ENCODE measurements at places on chromosomes 11 and 22.

- no peak for DNase-seq
These were observed 443.9 kb downstream of the INSC start for GRCh38 chr11:15558513-15559181.

GRCh38 chr22:26481694-26482093 lies 1.9 kb downstream of the HPS4 start:
- no peak for DNase-seq

DNA sequence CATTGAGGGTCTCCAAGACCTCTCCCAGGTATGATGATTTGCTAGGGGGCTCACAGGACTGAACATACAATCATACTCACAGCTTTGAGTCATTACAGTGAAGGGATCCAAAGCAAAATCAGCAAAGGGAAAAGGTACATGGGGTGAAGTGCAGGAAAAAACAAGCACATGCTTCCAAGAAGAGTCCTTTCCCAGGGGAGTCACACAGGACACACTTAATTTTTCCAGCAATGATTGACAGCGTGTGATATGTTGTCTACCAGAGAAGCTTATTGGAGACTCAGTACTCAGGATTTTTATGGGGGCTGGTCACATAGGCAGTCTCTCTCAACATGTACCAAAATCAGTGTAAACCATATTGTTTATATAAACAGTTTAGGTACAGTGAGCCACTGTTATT lies 25.3 kb downstream of the CUL5 start:
- DNase-seq, result no peak

- DNase-seq, result no peak
These were observed 235.8 kb upstream of the CCDC90B start for GRCh38 chr11:83521647-83522596.

DNA sequence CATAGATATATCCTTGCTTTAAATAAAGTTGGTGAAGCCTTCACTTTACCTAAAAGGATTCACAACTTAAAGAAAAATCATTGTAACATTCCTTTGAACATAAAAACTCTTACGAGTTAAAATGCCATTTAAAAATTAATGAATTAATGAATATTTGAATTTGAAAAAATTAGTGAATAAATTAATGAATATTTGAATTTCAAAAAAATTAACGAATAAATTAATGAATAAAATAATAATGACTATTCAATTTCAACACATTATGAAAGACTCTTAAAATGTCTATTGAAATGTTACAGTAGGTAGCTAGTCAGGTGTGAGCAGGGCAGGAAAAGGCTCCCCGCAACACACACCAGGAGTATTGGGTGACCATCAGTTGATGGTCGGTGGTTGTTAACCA lies 22.9 kb downstream of the ARHGAP20 start:
- DNase-seq, result no peak

GRCh38 chr11:30488304-30488998 lies 97.7 kb downstream of the MPPED2 start:
- DNase-seq, result no peak

DNA sequence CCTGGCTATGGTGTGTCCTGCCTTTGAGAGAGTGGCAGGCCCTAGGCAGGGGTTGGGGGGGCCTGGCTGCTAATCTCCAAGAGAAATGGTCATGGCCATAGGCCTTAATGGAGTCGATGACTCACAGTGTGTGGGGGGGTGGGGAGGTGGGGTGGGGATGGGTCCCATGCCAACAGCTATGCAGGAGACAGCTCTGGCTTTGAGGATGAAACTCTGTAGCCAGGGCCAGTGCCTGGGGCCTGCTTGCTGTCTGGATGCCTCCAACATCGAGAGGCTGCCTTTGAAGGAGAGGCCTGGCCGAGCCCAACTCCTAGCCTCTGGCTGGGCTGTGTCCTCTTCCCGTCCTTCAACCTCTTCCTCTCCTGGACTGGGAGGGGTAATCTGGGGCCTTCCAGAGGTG lies 23.9 kb upstream of the TSPAN18 start:
- DNase-seq, result no peak

GRCh38 chr11:67646535-67647336 lies 3.8 kb downstream of the ACY3 start:
- peak; percentile 20 for DNase-seq

- DNase-seq, result no peak
These were observed 682 bp downstream of the LARGE1 start for GRCh38 chr22:33919391-33920196.

- DNase-seq, result no peak
These were observed 707.5 kb upstream of the LUZP2 start for GRCh38 chr11:23789200-23789853.

GRCh38 chr11:35494957-35495490 lies 30.4 kb downstream of the PAMR1 start:
- DNase-seq, result no peak

DNA sequence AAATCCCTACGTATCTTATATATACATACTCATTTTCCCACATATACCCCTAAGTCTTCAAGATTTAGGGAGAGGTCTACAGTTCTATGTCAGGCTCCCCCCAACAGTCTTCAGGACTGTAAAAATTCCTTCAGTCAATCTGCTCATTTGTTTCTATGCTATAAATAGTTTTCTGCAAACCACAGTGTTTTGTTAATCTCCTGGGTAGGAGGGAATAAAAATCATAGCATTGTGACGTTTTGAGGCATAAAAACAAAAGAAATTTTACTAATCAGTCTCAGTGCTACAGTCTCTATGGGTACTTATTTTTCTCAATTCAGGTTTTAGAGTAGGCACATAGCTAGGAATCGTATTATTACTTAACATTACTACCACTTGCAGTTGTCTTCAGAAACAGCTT lies 552.8 kb upstream of the LRRC4C start:
- DNase-seq, result no peak

DNA sequence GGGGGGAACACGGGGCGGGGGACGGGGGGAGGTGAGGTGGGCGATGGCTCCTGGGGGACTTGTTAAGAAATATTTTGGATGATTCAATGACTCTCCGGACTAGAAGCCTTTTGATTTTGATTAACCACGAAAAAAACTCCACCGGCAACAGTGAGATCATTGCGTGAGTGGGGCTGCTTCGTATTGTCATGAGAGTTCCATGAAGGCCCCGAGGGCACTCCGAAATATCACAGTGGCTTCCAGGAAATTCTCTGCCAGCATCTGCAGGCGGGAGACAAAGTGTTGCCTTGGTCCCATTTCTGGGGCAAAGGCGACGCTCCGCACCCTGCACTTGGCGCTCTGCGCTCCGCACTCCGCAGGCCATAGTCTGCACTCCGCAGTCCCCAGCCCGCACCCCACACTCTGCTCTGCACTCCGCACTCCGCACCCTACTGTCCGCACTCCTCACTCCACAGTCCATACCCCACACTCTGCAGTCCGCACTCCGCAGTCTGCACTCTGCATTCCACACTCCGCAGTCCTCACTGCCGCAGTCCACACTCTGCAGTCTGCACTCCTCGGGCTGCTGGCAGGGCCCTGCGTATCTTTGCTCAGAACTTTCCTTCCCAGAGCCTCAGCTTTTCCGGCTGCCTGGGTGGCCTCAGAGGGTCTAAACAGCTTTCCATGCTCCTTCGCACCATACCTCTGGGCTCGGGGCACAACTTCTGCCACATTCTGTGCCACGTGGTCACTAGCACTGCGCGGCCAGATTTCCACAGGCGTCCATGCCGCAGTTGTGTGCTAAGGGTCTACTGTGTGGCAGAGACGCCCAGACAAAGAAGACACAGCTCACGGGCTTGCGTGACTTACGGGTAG lies 61.1 kb downstream of the LINC01488 start:
- no peak for DNase-seq
